Epithelial cell of alveolus of lung (primary cell): ENCODE measurements at places on chromosomes 2 and 18. TPM values are rescaled to one million over a fixed set of nuclear protein-coding genes. Genes with fewer than 3 reads are reported as not detected.

G6PC2 gene
- not detected in 2 replicates for total RNA-seq

GPR155 gene
- total RNA-seq = 1.6 and 2.2 TPM in 2 replicates

POMC gene
- 0.24 and 5.6 TPM in 2 replicates for total RNA-seq

CRYGD gene
- not detected in 2 replicates for total RNA-seq

UBR3 gene
- 10.9 and 19.1 TPM in 2 replicates for total RNA-seq

MBD2 gene
- total RNA-seq = 16.7 and 29.1 TPM in 2 replicates

IL36B gene
- total RNA-seq = not detected in 2 replicates

CLEC4F gene
- not detected in 2 replicates for total RNA-seq

CROCC2 gene
- total RNA-seq = 0.80 TPM in 1 of 2 replicates, not detected in the other

CFC1 gene
- not detected in 2 replicates for total RNA-seq

HOXD10 gene
- total RNA-seq = not detected in 2 replicates

STPG4 gene
- 1.0 TPM in 1 of 2 replicates, not detected in the other for total RNA-seq

PLGLB2 gene
- total RNA-seq = 0.32 TPM in 1 of 2 replicates, not detected in the other

DPYSL5 gene
- total RNA-seq = not detected in 2 replicates

SEPTIN2 gene
- 328 and 377 TPM in 2 replicates for total RNA-seq

TRIM43B gene
- not detected in 2 replicates for total RNA-seq

DHRS9 gene
- total RNA-seq = 0.24 and 0.65 TPM in 2 replicates

SIX3 gene
- total RNA-seq = not detected in 2 replicates

CCDC102B gene
- total RNA-seq = 12.8 and 18.3 TPM in 2 replicates

KCNJ13 gene
- not detected in 2 replicates for total RNA-seq

PROKR1 gene
- total RNA-seq = 0.08 and 0.13 TPM in 2 replicates

ICOS gene
- total RNA-seq = not detected in 2 replicates

PIEZO2 gene
- total RNA-seq = 21.9 and 25.4 TPM in 2 replicates

TYMS gene
- 39.8 and 41.2 TPM in 2 replicates for total RNA-seq

MERTK gene
- 1.0 and 2.7 TPM in 2 replicates for total RNA-seq

DPP10 gene
- total RNA-seq = 2.6 TPM in 1 of 2 replicates, not detected in the other

ZNF804A gene
- total RNA-seq = 4.2 and 7.5 TPM in 2 replicates

ABCG5 gene
- total RNA-seq = not detected in 2 replicates

TRPM8 gene
- total RNA-seq = not detected in 2 replicates

EVA1A gene
- 4.9 and 50.7 TPM in 2 replicates for total RNA-seq

CD207 gene
- total RNA-seq = not detected in 2 replicates

MATN3 gene
- total RNA-seq = 3.8 and 7.9 TPM in 2 replicates

UPP2 gene
- total RNA-seq = not detected in 2 replicates
